ENCODE measurements at places on chromosomes 11 and 22.

DNA sequence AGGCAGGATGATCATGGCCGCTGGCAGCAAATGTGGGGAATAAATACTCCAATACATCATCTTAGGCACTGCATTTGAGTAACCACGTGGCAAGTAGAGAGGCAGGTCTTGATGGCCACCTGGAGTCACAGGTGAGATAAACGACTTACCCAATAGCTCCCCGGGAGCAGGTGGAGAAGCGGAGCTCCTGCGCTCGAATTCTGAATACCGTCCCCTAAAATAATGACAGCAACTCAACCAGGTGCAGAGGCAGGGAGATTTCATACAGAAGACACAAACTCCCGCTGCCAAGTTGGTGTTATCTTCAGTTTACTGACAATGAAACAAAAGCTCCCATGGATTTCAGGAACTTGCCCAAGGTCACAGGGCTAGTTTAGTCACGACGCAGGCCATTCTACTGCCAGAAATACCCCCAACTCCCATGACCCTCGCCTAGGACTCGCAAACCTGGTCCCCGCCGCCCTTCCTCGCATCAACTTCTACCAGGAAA, 437 bp downstream of the SLC43A3 start:
- no peak for DNase-seq

GRCh38 chr11:72061739-72062396, 18.5 kb downstream of the NUMA1 start:
- no peak for DNase-seq

- DNase-seq: no peak
Observed at GRCh38 chr22:21939461-21939913, 13.2 kb downstream of the PPM1F start.

DNA sequence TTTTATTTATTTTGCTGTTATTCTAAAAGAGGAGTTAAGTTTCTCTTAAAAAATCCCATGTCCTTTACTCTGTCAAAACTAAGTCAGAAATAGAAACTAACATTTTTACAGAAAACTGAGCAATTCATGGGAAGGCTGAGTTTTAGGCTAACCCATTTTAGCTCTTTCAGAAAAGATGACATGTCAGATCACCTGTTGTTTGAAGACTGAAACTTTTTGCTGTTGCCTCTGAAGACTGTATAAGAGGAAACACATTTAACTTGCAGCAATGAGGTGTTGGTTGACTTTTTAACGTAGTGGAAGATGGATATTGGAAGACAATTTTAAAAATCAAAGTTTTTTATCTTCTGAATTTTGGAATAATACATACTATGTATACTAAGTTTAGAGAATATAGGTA, 115.4 kb downstream of the METTL15 start:
- DNase-seq: no peak

DNA sequence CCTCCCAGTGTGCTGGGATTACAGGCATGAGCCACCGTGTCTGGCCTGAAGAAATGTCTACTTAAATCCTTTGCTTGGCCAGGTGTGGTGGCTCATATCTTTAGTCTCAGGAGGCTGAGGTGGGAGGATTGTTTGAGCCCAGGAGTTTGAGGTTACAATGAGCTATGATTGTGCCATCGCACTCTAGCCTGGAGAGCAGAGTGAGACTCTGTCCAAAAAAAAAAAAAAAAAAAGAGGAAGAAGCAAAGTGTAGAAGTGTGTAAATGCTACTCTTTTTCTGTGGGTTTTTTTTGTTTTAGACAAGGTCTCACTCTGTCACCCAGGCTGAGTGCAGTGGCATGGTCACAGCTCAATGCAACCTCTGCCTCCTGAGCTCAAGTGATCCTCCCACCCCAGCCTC, 6.4 kb upstream of the ATG16L2 start:
- DNase-seq: no peak

DNA sequence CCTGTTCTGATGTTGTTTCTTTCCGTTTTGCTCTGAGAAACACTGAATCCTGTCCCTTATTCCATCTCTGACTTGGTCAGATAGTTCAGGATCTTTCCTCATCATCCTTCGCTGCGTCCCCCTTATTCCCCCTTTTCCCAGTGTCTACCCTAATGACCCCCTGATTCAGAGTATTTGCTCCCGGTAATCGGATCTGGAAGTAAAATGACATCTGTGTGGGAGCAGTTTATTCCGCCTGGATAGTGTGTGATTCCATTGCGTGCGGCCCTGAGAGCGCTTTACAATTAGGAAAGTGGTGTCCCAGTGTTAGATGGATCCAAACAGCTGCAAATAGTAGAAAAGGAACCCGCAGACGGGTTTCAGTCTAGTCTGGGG, 606 bp downstream of the DRG1 start:
- no peak for DNase-seq

GRCh38 chr11:8808226-8808585, 102.8 kb upstream of the AKIP1 start:
- no peak for DNase-seq

- no peak for DNase-seq
Observed at GRCh38 chr22:45418770-45419138, 5.3 kb downstream of the RIBC2 start.

DNA sequence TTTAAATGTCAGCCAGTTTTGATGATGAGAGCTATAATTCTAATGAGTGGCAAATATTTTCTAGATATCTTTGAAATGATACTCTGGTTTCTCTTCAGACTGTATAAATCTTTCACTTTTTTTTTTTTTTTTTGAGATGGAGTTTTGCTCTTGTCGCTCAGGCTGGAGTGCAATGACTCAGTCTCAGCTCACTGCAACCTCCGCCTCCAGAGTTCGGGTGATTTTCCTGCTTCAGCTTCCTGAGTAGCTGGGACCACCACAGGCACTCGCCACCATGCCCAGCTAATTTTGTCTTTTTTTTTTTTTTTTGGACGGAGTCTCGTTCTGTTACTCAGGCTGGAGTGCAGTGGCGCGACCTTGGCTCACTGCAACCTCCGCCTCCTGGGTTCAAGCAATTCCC, 113.6 kb downstream of the TEAD1 start:
- DNase-seq: no peak

DNA sequence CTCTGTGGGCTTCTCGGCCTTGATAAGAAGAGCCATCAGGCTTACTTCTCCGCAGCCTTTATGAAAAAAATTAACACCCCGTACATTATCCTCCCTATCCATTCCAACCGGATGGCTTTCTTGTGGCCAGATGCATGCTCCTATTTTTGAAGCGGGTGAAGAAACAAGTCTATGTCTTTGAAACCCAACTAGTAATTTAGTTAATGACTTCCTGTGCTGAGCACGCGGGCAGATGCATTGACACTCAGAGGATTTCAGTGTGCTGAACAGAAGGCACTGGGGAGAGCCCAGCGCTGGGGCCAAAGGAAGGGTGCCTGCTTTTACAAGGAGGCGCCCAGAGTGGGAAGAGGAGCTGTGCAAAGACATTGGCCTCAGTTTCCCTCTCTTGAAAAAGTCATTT, 53.3 kb downstream of the ARHGAP8 start:
- DNase-seq: no peak

- DNase-seq: peak; percentile 56
Observed at GRCh38 chr22:36323182-36323854, 64.4 kb downstream of the MYH9 start.

DNA sequence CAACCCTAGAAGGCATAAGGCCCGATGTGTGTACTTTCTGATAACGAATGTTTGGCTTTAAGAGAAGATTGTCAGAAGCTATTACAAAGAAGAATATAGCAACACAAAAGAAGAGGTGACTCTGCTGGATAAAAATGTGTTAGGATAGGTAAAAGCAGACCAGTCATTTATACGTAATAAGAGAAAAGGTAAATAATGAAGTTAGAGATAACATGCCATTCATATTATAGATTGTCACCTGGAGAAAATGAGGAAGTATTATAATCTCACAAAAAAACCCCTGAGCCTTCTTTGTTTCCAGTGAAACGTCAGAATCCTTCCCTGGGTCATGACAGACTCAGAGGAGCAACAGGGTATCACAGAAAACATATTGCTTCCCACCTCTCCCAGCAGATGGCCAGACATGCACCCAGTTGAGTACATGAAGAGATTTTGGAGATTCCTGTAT, 36.1 kb downstream of the PPFIA1 start:
- no peak for DNase-seq

DNA sequence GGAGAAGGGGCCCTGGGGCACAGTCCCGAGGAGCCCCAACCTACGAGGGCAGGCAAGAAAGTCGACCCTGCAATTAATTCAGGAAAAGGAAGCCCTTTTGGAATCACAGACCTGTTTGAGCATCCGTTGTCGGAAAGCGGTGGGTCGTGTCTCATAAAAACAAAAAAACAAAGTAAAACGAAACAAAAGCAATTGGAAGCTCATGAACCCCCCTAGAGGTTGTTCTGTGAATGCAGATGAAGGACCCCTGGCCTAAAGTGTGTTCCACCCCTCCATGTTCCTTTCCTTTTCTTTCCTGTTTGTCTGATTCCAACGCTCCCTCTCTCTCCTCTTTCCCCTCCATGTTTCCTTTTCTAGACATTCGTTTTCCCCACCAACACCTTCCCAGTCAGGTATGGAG, 203.7 kb downstream of the GRIK4 start:
- no peak for DNase-seq
